ENCODE measurements at places on chromosomes 3 and 15.

GRCh38 chr3:178393824-178394223 lies 142.4 kb upstream of the KCNMB2 start:
- no peak for DNase-seq

GRCh38 chr3:20984594-20985205 lies 766.3 kb downstream of the ZNF385D start:
- DNase-seq: no peak

DNA sequence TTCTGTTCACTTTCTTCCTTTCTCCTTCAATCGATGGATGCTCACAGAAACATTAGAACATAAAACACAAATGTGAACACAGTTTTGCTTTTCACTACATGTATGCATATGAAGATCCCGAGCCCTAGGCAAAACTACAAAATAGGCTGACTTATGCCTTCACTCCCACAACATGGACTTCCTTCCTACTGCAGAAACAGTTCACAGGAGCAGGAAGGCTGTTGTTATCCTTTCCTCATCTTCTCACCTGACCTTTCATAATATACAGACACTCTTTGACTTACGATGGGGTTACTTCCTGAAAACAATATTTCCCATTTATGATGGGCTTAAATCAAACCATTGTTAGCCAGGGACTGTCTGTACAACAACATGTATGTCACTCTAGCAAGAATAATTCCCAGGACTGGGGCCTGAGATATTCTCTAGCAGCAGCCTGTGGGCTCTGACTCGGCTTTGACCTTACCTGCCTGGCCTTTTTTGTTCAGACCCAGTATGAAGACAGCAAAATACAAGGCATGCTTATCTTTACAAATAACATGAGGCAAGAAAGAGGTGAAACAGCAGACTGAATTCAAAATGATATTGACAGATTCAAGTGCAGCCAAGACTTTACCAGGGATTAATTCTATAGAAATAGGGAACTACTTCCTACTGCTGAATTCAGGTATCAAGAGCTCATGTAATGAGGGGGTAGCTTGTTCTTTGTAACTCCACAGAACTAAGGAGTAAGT lies 51.8 kb upstream of the PLXND1 start:
- no peak for DNase-seq

DNA sequence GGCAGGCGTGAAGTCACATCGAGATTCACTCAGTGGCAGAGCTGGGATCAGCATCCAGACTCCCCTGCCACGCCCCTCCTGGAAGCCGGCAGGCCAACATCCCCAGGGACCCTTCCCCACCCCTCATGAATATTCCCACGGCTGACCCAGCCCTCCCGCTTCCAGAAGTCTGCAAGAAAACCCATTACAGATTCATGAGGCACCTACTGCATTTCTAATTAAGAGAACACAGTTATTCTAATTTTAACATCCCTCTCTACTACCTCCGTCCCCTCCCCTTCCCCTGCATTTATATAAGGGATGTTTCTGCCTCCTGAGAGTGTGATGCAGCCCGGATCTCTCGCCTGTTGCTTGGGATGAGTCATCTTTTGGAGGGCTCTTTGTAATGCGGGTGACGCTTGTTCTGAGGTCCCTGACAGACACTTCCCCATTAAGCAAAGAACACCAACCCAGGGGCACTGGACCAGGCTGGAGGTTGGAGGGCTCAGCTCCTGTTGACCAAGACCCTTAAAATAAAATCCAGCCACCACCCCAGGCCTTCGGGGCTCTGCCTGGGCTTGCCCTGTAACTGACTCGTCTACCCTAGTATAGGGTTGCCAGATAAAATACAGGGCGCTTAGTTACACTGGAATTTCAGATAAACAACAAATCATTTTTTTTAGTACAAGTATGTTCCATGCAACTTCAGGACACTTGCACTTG lies 118.7 kb downstream of the NUP210 start:
- DNase-seq: no peak

- no peak for DNase-seq
These were observed 125.1 kb upstream of the STT3B start for GRCh38 chr3:31407665-31408064.

DNA sequence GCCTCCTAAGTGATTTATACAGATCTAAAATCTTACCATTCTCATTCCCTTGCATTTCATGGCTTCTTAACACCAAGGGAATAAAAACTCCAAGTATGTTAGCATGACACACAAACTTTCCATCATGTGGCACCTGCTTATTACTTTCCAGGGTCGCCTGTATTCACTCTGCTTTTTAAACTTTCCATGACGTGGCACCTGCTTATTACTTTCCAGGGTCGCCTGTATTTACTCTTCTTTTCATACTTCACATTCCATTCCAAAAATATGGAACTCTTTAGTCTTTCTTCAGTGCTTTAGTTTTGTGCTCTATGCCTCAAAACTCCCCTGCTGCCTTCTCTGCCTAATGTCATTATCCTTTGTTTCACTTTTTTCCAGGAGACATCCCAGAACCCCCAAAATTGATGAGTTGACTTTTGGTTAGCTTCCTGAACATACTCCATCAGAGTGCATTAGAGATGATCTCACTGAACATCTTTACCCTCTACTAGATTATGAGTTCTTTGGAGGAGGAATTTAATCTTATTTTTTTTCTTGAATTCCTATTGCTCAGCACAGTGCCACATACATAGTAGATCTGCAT lies 47.0 kb downstream of the CALML4 start:
- no peak for DNase-seq

DNA sequence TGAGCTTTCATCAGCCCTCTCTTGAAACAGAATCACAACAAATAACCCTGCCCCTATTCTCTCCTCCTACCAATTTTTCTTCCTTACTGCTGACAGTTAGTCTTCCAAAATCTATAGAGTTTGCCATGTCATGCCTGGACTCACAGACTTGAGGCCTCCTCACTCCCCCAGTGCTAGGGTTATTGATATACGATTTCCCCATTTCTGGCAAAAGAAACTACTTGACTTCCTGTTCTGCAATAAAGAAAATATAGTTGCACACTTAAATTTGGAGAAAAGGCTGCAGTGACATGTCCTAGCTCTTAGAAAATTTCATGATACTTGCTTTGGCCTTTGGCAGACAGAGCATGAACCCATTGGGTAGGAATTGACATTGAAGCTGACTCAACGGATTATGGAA lies 75.9 kb downstream of the CYP19A1 start:
- DNase-seq: no peak

GRCh38 chr15:47674586-47675232 lies 42.6 kb upstream of the SEMA6D start:
- no peak for DNase-seq

- DNase-seq: no peak
These were observed 114.0 kb downstream of the FOXB1 start for GRCh38 chr15:60118146-60118545.

DNA sequence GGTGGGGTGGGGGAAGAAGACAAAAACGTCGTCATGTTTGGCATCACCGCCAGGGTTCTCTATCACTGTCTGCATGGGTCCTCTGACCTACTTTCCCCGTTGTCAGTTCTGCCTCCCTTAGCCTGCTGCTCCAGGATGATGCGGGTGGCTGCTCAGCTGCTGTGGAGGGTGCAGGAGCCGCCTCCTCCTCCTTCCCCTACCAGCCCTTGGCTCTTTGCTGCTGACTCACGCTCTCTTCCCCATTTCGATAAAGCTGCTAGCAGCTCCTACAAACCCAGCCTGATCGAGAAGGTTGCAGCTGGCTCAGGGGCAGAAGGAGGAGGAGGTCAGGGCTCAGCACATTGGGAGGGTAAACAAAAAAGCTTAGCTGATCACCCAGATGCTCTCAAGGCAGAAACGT lies 49.5 kb upstream of the SEC13 start:
- DNase-seq: no peak

GRCh38 chr3:165899066-165899465 lies 61.8 kb upstream of the BCHE start:
- DNase-seq: no peak

- no peak for DNase-seq
These were observed 48.5 kb downstream of the USP13 start for GRCh38 chr3:179701176-179701827.

DNA sequence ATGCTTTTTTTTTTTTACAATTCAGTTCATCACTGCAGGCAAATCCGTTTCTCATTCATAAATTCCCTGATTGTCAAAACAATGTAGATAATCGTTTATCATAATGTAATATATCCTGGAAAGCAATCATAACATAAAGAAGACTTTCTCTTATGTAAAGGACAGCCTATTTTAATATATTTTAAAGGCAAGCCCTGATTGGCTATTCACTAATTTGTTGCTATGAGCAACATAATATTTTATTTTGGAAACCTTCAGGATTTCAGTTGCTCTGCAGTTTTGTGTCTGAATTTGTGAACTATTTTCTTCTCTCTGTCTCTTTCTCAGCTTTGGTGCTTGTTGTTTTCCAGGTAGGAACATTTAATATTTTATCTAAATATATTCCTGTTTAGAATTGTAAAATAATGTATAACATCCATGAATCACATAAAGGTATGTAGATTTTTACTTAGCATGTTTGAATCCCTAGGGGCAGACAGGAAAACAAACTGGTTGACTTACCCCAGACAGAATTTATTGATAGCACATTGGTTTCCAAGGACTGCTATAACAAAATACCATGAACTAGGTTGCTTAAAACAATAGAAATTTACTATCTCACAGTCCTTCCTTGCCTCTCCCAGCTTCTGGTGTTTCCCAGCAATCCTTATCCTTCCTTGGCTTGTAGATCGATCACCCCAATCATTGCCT lies 253.5 kb downstream of the CDIN1 start:
- DNase-seq: no peak

DNA sequence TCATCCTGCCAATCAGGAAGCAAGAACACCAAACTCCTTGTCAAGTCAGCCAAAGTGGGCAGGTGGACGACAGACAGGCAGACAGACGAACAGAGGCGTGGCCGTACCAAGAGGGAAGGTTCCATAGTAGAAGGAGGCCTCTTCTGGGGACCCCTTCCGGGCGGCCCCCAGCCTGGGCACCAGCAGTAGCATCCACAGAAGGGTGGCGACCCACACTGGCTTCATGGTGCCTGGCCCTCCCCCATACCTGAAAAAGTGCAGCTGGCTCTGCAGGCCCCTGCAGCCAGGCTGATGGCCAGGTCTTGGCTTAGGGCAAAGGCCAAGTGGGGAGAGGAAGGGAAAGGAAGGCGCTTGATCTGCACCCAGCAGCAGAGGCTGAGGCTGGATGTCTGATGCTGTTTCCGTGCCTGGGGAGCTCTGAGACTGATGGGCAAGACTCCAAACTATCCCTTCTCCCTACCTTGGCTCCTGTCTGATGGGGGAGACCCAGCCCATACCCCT lies 607 bp downstream of the LCTL start:
- DNase-seq: no peak

GRCh38 chr15:69323893-69324430 lies 25.2 kb downstream of the PAQR5 start:
- no peak for DNase-seq

GRCh38 chr3:26118165-26118564 lies 328.3 kb downstream of the OXSM start:
- no peak for DNase-seq

DNA sequence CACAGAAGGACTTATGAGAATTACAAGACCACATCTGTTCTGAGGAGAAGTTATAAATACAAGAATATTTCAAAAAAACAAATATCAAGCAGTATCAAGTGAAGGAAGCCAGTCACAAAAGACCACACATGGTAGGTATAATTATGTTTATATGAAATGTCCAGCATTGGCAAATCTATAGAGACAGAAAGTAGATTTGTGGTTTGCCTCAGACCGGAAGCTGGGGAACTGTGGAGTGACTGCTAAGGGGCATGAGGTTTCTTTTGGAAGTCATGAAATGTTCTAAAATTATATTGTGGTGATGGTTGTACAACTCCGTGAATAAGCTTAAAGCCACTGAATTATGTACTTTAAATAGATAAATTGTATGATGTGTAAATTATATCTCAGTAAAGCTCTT lies 136.9 kb downstream of the FRMD5 start:
- no peak for DNase-seq

DNA sequence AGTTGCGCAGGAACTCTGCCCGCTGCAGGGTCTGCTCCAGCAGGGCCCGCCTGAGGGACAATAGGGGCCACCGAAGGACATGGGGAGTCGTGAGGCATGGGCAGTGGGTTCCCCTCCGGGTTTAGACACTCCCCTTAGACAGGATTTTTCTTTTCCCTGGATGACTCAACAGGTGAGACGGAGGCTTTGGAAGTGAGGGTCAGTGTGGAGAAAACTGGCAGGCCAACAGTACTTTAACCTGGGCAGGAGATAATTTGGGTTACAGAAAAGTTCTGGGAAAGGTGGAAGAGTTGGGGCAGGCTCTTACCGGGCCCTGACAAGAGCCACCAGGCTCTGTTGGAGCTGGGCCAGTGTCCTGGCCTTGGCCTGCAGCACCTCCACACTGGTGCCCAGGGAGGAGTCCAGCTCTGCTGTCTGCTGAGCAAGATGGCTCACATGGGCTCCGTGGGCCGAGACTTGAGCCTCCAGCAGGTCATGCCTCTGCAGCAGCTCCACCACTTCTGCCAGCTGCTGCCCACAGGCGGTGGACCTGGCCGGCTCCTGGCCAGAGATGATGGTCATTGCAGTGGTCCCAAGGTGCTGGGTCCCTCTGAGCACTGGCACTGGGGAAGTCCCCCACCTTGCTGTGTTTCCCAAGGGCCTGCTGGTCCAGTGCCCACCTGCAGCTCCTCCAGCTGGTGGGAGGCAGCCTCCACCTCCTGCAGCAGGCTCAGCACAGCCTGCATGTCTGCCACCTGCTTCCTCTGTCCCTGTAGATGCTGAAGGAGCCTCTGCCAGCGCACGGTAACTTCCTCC lies 11.0 kb downstream of the SPTBN5 start:
- DNase-seq: no peak

GRCh38 chr3:36868614-36869436 lies 76.0 kb downstream of the TRANK1 start:
- DNase-seq: peak; percentile 49

DNA sequence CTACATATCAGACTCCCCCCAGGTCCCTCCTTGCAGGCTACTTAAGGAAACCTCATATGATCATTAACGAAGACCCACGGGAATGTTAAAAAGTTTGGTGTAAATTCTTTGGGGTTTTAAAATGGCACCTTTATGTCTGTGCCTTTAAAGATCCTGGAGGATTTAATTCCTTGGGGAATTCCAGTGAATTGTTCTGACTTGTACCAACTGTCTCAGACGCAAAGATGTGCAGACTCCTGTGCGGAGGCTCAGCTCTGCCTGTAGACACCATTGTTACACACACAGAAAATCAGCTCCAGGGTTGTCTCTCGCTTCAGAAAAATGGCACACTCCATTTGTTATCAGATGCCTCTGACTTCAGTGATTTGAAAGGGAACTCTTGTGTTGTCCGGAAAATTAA lies 414.4 kb upstream of the CFAP20DC start:
- no peak for DNase-seq

DNA sequence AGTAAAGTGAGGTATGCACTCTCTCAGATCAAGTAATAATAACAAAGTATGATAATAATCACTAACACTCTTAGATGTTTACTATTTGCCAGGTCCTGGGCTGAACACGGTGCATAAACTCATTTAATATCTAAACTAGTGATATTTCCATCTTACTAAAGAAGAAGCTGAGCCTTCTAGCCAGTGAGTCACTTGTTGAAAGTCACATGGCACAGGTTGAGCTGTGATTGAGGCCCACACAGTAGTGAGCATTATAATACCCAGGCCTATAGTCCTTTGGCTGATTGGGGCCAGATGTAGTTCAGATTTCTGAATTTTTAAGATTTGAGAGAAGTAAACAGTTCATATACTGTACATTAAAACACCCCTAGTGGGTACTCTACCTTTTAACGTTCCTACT lies 93.2 kb upstream of the CCDC80 start:
- no peak for DNase-seq

GRCh38 chr15:63860555-63860954 lies 26.8 kb upstream of the HERC1 start:
- DNase-seq: no peak

GRCh38 chr15:80437334-80437891 lies 33.2 kb downstream of the ARNT2 start:
- no peak for DNase-seq

- no peak for DNase-seq
These were observed 3.9 kb downstream of the PLA2G4E start for GRCh38 chr15:42016971-42017370.

Data from CD4-positive, alpha-beta T cell treated with Interleukin-6 at 100 ng/mL for 8 hours (primary cell).